SJSA1 (cell line): ENCODE measurements at places on chromosomes 12 and 14. TPM values are rescaled to one million over a fixed set of nuclear protein-coding genes. Genes with fewer than 3 reads are reported as not detected.

KLHL28 gene
- total RNA-seq = 2.8 and 5.0 TPM in 2 replicates

GRCh38 chr12:92079054-92079385, 66.6 kb downstream of the BTG1 start:
- no peak overlapping the region for H3K4me3 ChIP-seq
- H3K4me1 ChIP-seq = peaks cover 69% of the 10 kb centered on the region
- H3K27ac ChIP-seq = peak overlapping the region; percentile 82
- no peak for DNase-seq

DNA sequence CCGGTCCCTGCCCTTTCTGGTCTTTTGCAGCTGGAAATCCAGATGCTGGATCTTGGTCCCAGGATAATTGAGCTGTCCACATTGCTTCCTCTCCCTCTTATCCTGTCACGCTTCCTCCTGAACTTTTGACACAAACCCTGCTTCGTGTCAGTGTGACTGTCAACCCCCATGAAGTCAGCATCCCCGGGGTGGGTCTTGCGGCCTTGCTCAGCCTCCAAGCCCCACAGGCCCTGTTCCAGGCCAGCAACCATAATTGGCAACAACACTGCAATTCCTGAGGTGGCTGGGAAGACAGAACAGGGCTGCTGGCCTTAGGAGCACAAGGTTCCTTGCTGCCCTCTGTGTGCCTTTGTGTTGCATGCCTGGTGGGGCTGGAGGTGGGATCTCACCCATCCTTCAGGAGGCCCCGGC, 74.9 kb downstream of the NTF3 start:
- no peak overlapping the region for H3K27ac ChIP-seq
- no peaks in the 10 kb centered on the region for H3K36me3 ChIP-seq
- H3K4me3 ChIP-seq = no peak overlapping the region
- no peak for DNase-seq

DNA sequence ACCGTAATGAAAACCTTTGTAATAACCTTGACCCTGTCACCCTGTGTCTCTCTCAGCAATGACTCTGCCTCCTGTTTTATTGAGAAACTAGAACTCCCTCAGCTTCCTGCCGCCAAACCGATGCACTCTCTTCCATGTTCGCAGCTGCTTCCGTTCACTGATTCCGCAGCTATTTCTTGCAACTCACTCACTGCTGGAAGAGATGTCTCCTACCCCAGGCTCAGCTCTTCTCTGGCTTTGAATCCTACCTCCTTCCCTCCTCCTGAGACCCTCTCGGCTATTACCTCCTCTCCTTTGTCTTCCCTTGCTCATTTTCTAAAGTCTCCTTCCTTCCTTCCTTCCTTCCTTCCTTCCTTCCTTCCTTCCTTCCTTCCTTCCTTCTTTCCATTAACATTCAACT, 71.0 kb downstream of the ESRRB start:
- no peaks in the 10 kb centered on the region for H3K4me1 ChIP-seq
- no peaks in the 10 kb centered on the region for H3K36me3 ChIP-seq
- no peak overlapping the region for H3K27ac ChIP-seq
- no peaks in the 10 kb centered on the region for H3K27me3 ChIP-seq
